Activated T-cell treated with anti-CD3 and anti-CD28 coated beads for 24 hours (primary cell): ENCODE measurements at places on chromosomes 7 and 10.

- peak; percentile 27 for DNase-seq
Observed at GRCh38 chr10:73095481-73096021, 1.1 kb downstream of the P4HA1 start.

DNA sequence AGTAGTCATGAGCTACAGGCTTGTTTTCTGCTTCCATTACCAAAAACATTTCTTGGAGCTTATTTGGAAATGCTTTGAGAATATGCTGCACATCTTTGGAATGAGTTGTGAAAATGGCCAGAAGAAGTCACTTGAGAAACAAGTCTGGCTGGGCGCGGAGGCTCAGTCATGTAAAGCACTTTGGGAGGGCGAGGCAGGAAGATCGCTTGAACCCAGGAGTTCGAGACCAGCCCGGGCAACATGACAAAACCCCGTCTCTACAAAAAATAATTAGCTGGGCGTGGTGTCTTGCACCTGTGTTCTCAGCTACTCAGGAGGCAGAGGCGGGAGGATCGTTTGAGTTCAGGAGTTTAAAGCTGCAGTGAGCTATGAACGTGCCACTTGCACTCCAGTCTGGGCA lies 882 bp upstream of the CHCHD1 start:
- DNase-seq = no peak

DNA sequence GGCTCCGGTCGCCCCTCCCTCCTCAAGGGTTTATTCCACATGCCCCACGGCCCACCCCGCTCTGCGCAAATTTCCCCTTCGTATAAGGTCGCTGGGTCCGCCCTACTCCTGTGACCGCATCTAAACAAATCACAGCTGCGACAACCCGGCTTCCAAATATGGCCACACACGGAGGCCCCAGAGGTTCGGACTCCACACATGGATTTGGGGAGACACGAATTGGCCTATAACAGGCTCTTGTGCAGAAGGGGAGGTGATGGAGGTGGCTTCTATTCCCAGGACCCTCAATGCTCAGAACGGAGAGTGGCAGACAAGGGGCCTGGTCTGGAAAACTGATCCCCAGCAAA lies 90.1 kb downstream of the FOXL3 start:
- DNase-seq = no peak

GRCh38 chr7:82729172-82730030 lies 285.8 kb upstream of the CACNA2D1 start:
- no peak for DNase-seq

- no peak for DNase-seq
Observed at GRCh38 chr7:27245798-27246691, 3.4 kb downstream of the EVX1 start.

- no peak for DNase-seq
Observed at GRCh38 chr10:11110539-11110938, 92.9 kb downstream of the CELF2 start.

- peak; percentile 80 for DNase-seq
Observed at GRCh38 chr7:27160546-27161213, 4.2 kb upstream of the HOXA7 start.

DNA sequence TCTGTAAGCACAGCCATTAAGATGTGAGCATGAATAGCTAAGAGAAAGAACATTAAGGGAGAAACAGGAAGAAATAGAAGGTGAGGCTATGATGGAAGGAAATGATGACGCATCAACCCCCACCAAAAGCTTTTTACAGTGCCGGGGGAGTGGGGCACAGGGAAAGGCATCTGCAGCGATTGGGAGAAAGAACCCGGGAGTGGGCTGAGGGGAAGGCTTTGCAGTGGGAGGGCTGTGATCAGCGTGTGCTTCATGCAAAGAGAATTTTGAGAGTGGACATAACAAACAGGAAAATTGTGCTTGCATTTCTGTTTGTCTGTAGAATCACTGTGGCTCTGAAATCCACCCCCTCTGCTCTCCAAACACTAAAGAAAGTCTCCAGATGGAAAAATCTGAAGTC lies 250.8 kb downstream of the KCNMA1 start:
- no peak for DNase-seq

GRCh38 chr10:120477021-120477742 lies 20.2 kb downstream of the PLPP4 start:
- no peak for DNase-seq

- no peak for DNase-seq
Observed at GRCh38 chr7:90968871-90969270, 295.4 kb upstream of the FZD1 start.

GRCh38 chr10:1162481-1163203 lies 106.5 kb downstream of the WDR37 start:
- no peak for DNase-seq

GRCh38 chr10:95819620-95820329 lies 63.8 kb downstream of the ENTPD1 start:
- no peak for DNase-seq

GRCh38 chr7:71611986-71612385 lies 480.0 kb downstream of the GALNT17 start:
- no peak for DNase-seq

DNA sequence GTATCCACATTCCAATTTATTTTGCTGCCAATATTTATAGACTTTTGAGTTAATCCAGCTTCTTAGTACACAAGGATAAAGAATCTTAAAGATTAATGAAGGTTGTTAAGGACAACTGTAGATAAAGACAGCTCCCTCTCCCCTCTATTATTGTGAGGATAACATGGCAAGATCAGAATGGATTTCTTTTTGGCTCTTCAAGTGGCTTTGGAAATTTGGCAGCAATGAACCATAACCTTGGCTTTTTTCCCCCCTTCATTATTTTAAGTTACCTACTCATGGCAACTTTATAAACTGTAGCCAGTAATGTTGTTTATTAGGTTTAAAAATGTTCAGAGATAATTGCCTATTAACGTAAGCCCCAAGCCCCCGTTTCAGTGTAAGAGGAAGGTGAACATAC lies 131.1 kb upstream of the SLC26A5 start:
- DNase-seq = no peak

GRCh38 chr7:23913016-23913415 lies 203.0 kb downstream of the STK31 start:
- DNase-seq = no peak

GRCh38 chr10:13146379-13146778 lies 15.0 kb upstream of the MCM10 start:
- no peak for DNase-seq

DNA sequence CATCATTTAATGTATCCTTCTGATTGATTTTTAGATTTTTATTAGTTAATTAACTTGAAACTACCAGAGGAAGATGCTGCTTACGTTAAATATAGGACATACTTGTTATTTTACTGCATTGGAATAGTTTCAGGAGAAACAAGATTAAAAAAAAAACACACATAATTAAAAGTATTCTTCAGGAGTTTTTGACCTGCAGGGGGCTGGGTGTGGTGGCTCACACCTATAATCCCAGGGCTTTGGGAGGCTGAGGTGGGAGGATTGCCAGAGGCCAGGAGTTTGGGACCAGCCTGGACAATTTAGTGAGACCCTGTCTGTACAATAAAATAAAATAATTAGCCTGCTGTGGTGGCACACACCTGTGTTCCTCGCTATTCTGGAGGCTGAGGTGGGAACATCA lies 10.7 kb downstream of the CBLL1 start:
- no peak for DNase-seq

DNA sequence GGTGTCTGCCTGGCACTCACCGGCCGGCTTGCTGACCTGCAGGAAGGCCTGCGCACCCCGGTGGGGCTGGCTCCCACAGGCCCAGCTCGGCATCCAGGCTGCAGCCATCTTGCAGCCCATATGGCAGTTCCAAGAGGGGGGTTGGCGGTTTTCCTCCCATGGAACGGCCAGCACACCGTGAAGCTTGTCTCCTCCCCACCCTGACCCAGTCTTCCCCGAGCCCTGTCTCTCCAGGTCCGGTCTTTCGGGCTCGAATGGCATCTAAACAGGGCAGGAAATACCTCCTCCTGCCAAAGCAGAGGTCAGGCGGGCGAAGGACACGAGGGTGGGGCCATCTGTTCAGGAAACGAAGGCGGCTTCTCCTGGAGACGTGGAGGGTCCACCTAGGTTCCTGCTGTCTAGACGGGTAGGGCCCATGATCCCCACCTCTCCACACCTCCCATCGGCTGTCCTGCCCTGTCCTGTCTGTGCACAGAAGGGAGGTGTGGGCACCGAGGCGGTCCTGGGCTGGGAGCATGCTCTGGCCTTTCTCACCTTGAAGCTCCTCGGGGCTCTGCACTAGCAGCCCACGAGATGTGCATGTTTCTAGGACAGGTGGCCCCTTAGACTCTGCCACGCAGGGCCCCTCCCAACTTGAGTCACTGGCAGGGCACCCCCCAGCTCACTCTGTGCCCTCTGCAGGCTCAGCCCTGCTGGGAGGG lies 113.7 kb upstream of the DIP2C start:
- DNase-seq = no peak

GRCh38 chr10:98269435-98269912 lies 1.5 kb upstream of the LOXL4 start:
- no peak for DNase-seq

- no peak for DNase-seq
Observed at GRCh38 chr7:91294639-91295220, 30.5 kb downstream of the FZD1 start.

- DNase-seq = no peak
Observed at GRCh38 chr7:32326078-32326477, 164.1 kb downstream of the LSM5 start.

GRCh38 chr7:24842449-24843241 lies 85.4 kb upstream of the GSDME start:
- DNase-seq = no peak

- no peak for DNase-seq
Observed at GRCh38 chr10:32073659-32074058, 17.4 kb upstream of the KIF5B start.

GRCh38 chr10:117652228-117653169 lies 110.0 kb downstream of the EMX2 start:
- DNase-seq = no peak

DNA sequence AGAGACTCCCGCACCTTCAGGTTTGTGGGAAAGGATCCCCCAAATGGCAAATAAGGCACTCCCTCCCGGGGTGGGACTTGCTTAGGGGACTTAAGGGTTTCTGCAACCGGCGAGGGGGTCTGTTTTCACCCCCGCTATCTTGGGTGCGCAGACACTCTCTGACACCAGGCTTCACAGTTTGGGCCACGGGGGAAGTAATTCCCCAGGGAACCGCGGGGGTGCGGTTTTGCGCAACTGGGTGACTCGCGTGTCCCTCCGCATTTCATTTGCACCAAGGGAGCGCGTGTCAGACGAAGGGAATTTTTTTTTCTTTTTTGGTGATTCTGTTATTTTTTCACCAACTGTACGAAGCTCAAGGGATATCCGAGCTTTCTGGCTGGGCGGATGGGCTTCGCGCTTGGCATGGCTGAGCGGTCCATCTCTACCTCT lies 1.7 kb downstream of the GRM8 start:
- no peak for DNase-seq

DNA sequence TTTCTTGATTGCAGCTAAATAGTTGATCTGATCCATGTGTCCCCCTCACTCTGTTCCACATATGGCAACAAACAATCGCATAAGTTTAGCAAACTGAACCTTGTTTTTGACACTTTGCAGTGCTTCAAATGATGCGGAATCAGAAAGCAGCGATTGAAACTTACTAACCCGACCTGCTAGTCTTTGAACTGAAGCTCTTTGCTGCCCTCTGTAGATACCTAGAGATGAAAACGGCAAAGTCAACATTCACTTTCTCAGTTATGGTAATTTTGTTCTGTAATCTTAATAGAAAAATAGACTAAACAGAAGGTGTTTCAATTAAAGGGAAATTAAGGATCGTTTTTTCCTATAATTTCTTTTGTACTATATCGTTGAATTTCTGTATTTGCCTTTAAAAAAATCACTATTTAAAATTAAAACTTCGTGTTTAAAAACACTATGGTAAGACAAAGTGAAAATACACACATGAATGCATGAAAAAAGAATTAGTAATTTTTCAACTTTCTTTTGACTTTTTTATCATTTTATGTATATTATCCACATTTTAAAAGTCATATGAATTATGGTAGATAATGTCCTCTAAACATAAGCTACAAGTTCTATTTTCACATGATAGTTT lies 276.5 kb downstream of the MAGI2 start:
- DNase-seq = no peak

DNA sequence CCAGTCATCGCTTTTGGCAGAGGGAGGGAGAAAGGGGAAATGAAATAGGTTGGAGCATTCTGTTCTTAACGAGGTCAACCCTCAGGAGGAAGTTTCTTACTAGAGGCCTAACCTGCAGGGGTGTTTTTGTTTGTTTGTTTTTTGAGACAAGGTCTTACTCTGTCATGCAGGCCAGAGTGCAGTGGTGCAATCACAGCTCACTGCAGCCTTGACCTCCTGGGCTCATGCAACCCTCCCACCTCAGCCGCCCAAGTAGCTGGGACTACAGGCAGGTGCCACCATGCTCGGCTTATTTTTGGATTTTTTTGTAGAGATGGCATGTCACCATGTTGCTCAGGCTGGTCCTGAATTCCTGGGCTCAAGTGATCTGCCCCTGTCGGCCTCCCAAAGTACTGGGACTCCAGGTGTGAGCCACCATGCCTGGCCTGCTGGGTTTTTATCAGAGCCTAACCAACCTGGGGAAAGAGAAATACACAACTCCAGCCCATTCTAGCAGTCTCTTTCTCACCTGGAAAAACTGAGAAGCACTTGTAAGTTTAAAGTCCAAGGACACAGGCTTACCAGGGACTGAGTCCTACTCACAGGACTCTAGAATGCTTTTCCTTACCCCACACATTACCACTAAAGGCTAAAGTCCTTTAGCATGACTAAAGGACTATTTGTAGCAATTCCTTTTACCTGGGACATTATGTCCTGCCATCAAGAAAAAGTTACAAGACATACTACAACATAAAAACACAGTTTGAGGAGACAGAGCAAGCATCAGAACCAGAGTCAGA lies 101.0 kb upstream of the EGFR start:
- no peak for DNase-seq

- DNase-seq = no peak
Observed at GRCh38 chr10:127300868-127301321, 104.5 kb upstream of the INSYN2A start.

- no peak for DNase-seq
Observed at GRCh38 chr10:83545901-83546391, 593.4 kb upstream of the GHITM start.

GRCh38 chr7:128738570-128739047 lies 550 bp upstream of the CALU start:
- peak; percentile 1 for DNase-seq

DNA sequence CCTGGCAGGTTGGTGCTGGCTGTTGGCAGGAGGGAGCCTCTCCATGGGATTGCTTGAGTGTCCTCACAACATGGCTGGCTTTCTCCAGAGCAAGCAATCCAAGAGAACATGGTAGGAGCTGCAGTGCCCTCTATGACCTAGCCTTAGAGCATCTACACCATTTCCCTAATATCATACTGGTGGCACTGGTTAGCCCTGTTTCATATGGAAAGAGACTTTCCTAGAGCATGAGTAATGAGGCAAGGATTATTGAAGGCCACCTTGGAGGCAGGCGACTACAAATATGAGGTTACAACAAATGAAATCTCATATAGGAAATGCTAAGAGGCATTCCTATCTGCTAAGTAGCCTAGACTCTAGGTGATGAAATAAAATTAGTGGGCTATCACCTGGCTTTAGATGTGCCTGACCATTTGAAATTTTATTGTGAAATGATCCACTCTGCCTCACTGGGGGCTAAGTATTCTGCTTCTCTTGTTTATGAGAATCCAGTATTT lies 153.6 kb downstream of the RGS10 start:
- DNase-seq = no peak

GRCh38 chr10:56782503-56782902 lies 421.4 kb upstream of the ZWINT start:
- no peak for DNase-seq

- no peak for DNase-seq
Observed at GRCh38 chr7:34354899-34355298, 303.1 kb upstream of the NPSR1 start.

GRCh38 chr7:135283959-135284638 lies 50.5 kb downstream of the STRA8 start:
- no peak for DNase-seq
